ENCODE measurements at places on chromosomes 1 and 21.

GRCh38 chr1:231695439-231696255 is 69.1 kb downstream of the DISC1 start:
- no peak for DNase-seq

DNA sequence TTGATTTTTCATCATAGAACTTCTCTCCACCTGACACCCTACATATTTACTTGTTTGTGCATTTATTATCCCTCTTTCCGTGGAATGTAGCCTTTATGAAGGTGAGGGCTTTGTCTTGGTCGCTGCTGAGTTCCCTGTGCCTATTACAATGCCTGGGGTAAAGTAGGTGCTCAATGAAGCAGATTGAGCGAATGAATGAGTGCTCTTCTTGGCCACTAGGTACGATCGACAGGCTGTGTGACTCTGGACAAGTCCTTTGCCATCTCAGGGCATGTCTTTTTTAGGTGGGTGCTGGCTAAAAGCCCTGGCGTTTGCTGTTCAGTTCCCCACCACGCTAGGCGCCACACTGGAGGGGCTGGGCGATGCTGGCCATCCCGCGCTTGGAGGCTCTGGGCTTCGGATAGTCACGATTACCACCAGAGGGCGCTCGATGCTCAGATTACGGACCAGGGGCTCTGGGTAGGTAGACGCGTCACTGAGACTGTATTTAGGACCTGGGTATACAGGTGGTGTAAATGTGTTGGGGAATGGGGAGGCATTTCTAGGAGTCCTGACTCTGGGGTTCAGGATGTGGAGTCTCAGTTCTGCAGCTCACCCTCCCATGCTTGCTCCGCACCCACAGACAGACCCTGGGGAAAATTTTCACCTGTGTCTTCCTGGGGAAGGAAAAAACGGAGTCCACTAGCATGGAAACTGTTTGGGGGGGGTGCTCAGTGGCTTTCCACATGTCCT is 71.0 kb upstream of the CSF3R start:
- peak; percentile 73 for DNase-seq

- no peak for DNase-seq
Observed at GRCh38 chr1:151820940-151821339, 10.7 kb downstream of the RORC start.

- DNase-seq, result no peak
Observed at GRCh38 chr1:190119683-190120082, 358.0 kb downstream of the BRINP3 start.

- no peak for DNase-seq
Observed at GRCh38 chr1:195394567-195394966, 1213.7 kb downstream of the KCNT2 start.

DNA sequence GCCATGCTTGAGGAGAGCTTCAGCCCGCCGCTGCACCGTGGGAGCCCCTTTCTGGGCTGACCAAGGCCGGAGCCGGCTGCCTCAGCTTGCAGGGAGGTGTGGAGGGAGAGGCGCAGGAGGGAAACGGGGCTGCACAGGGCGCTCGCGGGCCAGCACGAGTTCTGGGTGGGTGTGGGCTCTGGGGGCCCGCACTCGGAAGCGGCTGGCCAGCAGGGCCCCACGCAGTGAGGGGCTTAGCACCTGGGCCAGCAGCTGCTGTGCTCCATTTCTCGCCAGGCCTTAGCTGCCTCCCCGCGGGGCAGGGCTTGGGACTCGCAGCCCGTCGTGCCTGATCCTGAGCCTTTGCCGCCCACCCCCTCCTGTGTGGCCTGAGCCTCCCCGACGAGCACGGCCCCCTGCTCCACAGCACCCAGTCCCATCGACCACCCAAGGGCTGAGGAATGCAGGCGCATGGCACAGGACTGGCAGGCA is 1554.0 kb downstream of the KCNT2 start:
- DNase-seq, result no peak

- no peak for DNase-seq
Observed at GRCh38 chr1:203667616-203668015, 41.0 kb downstream of the ATP2B4 start.

DNA sequence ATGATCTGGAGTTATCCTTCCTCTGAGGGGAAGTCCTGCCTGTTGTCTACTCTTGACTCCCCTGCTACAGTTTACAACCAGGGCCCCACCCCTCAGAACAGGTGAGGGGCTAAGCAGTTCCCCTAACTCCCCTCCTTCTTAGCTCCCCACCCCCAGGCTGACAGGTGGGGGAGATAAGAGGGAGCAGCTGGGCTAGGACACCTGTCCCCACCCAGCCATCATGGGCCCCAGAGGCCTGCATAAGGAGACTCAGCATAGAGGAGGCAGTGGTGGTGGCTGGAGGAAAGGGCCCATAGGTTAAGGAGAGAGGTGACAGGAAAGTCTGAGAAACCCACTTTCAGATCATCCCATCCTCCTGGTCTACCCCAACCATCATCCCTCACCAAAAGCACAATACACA is 6.8 kb downstream of the MEF2D start:
- no peak for DNase-seq

DNA sequence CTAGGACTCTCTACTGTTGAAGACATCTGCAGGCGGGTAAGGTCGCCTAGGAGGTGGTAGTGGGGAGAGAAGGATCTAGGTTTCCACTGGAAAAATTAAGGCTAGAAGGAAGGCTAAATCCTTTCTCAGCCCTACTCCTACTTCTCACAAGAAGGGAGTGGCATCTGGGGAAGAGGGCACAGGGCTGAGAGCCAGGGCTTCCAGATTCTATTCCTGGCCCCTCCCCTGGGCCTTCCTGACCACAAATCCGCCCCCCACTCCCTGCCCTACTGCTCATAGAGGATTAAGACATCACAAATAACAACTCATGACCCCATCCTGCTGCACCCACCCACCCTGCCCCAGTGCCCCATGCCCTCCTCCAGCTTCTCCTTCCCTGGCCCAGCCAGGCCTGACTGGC is 2.5 kb downstream of the PHLDA3 start:
- no peak for DNase-seq

DNA sequence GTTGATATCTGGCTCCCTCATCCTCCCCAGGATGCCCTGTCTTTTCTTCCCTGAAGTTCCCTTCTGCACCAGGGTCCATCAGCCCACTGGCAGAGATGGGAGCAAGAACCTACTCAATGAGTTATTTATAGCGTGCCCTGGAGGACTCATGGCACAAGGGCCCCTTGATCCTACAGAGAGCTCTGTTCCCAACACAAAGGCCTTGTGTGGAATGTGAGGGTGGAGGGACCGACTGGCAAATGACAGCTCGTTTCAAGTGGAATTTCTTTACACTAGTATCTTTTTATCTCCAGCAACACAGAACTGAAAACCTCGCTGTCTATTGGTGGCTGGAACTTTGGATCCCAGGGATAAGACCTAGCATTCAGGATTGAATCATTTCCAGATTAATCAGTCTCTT is 22.4 kb downstream of the CHI3L2 start:
- no peak for DNase-seq

- no peak for DNase-seq
Observed at GRCh38 chr21:29601047-29601446, 302.3 kb downstream of the BACH1 start.

DNA sequence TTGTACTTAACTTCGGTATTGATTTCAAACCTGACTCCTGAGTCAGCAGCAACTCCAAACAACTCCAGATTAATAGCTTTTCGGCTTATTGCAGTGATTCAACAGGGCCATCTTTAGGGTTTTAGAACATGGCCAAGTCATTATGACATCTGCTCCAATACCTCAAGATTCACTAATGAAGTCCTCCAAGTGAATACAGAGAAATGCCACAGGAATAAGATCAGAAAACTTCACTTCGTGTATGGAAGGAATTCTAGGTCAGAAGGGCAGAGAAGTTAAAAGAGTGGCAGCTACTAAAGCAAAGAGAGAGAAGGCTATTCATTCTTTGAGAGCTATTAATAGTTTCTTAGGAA is 7.6 kb upstream of the C1orf116 start:
- DNase-seq, result no peak

- no peak for DNase-seq
Observed at GRCh38 chr1:226619031-226619430, 70.5 kb downstream of the STUM start.

- DNase-seq, result no peak
Observed at GRCh38 chr1:26017606-26018005, 4.0 kb upstream of the EXTL1 start.

GRCh38 chr1:26278724-26279455 is 996 bp upstream of the SH3BGRL3 start:
- DNase-seq, result peak; percentile 84

- no peak for DNase-seq
Observed at GRCh38 chr1:205061227-205061626, 18.2 kb downstream of the CNTN2 start.

- no peak for DNase-seq
Observed at GRCh38 chr1:204780630-204781029, 90.0 kb upstream of the NFASC start.

DNA sequence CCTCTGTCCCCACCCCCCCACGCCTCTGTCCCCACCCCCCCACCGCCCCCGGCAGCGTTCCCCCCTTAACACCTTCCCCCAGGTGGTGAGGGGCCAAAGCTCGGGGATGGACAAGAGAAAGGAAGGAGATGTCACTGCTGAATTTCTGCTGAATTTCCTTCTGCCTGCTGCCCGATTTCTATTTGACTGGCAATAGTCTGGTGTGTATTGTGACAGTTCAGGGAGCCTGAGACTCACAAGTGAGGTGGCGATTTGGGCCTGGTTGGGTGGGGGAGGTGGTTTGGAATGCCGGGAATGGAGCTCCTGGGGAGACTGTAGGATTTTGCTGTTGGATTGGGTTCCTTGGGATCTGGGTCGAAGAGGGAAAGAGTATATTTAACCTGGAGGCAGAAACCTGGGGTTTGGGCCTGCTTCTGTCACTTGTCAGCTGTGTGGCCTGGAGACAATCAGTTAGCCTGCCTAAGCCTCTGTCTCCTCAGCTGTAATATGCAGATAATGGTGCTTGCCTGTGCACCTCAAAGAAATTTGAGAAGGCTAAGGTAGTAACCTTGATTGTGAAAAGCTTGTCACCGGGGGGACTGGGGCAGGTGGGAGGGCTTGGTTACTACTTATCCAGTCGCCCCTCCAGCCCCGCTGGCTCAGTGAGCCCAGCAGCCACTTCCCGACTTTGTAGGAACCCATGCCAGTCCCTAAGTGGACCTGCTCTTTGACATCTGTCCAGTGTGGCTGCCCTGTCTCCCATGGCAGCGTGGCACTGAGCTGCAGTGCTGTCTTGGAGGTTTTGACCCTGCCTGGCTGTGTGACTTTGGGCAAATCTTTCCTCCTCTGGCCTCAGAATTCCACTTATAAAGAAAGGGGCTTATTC is 7.7 kb upstream of the LMNA start:
- DNase-seq, result no peak

GRCh38 chr1:161209790-161210409 is 5.2 kb upstream of the FCER1G start:
- DNase-seq, result peak; percentile 84

- no peak for DNase-seq
Observed at GRCh38 chr1:52022133-52022532, 11.5 kb downstream of the KTI12 start.

DNA sequence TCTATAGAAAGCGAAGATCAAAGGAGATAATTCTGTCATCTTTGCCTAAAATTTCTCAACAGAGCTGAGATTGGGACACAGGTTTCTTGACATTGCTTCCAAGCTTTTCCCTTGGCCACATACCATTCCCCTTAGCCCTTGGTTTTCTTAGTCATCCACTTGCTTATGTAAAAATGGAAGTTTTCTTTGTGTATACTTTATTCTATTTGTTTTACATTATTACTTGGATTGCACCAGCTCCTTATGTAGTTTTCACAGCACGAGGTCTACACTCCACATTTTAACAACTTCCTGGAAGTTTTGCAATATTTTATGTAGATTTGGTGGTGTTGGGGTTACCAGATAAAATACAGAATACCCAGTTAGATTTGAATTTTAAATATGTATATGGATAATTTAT is 129.8 kb downstream of the PLA2G4A start:
- peak; percentile 28 for DNase-seq

DNA sequence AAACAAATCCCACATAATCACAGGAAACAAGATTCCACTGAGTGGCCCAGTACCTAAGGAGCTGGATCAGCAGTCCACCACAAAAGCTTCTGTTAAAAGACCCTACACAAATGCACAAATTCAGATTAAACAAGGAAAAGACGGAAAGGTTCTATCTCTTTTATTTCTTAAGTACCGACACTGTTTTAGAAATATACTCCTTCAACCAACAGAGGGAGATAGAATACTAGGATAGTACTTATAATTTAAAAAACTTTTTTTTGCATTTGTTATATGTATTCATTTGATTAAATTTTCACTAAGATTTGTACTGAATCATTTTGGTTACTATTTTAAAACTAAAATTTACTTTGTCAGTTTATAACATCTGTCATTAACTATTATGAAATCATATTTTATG is 12.5 kb downstream of the CDC7 start:
- DNase-seq, result no peak

DNA sequence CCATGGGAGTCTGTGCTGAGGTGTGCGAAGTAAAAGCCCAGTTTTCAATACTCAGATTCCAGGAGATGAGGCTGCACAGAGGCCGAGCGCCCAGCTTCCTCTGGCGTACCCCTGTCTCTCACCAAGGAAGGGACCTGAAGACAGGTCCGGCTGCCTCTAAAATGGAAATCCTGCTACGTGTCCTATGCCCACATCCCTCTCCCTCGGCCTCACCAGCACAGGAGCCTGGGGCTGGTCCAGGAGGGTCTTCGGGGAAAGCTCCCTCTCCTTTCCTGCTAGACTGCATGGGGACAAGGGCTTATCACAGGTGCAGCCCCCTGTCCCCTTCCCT is 392 bp downstream of the MRPL55 start:
- no peak for DNase-seq

DNA sequence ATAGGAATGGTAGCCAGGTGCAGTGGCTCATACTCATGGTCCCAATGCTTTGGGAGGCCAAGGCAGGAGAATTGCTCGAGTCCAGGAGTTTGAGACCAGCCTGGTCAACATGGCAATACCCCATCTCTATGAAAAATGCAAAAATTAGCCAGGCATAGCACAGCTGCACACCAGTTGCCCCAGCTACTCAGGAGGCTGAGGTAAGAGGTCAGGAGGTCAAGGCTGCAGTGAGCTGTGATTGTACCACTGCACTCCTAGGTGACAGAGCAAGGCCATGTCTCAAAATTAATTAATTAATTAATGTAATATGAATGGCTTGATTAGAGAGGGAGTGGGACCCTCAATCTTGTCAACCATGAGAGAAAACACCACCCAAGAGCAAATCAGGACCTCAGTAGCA is 198.7 kb upstream of the DUSP10 start:
- DNase-seq, result no peak

GRCh38 chr1:36494971-36495370 is 12.3 kb upstream of the CSF3R start:
- no peak for DNase-seq

DNA sequence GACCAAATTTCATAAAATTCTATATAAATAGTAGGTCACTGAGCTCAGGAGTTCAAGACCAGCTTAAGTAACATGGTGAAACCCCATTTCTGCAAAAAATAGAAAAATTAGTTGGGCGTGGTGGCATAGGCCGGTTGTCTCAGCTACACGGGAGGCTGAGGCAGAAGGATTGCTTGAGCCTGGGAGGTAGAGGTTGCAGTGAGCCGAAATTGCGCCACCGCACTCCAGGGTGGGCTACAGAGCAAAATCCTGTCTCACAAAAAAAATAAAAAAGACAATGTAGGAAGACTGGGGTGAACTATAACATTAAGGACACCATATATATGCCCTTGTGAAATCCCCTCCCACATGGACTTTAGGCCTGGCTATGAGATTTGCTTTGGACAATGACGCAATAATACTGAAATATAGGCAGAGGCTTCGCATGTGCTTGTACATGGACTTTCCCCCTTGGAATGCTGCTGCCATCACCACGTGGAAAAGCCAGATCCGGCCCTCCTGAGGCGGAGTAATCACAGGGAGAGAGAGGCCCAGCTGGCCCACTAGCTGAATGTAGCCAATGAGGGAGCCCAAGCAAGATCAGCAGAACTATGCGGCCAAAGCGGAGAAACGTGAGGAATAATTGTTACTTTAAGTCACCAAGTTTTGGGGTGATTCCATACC is 13.1 kb upstream of the USP1 start:
- DNase-seq, result no peak
